ENCODE measurements at places on chromosomes 6 and 20.

DNA sequence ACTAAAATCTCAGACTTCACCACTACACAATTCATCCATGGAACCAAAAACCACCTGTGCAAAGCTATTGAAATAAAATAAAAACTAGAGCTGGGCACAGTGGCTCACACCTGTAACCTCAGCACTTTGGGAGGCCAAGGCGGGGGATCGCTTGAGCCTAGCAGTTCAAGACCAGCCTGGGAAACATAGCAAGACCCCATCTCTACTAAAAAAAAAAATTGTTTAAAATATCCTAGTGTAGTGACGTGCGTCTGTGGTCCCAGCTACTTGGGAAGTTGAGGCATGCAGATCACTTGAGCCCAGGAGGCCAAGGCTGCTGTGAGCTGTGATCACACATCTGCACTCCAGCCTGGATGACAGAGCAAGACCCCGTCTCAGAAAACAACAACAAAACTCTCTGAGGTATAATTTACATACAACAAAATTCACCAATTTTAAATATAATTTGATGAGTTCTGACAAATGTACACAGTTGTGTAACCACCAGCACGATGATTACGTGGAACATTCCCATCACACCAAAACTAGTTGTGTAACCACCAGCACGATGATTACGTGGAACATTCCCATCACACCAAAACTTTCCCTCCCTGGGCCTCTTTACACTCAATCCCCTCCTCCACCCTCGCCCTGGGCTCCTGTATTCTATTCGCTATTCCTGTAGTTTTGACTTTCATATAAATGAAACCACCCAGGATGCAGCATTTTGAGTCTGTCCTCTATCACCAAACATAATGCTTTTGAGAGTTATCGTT, 107.5 kb downstream of the TAF4 start:
- DNase-seq = no peak

- no peak for DNase-seq
Measured at GRCh38 chr6:155791186-155791585, 335.5 kb upstream of the NOX3 start.

DNA sequence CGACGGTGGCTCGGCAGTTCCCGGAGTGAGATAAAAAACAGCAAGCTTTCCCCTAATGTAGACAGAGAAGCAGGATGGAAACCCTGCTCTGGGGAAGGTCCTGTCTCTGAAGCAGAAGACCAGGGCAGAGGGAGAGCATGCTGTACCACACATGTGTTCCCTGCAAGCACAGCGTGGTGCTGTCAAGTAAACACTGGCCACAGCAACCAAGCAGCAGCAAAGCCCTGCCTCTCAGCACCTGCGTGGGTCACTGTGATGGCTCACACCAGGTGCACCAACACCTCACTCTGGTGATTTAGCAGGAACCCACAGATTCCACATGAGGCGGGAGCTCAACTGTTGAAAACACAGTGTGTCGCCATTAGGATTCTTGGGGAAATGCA, 65.2 kb upstream of the TXNDC5 start:
- DNase-seq = no peak

GRCh38 chr6:4210629-4211419, 75.4 kb upstream of the ECI2 start:
- DNase-seq = peak; percentile 76

DNA sequence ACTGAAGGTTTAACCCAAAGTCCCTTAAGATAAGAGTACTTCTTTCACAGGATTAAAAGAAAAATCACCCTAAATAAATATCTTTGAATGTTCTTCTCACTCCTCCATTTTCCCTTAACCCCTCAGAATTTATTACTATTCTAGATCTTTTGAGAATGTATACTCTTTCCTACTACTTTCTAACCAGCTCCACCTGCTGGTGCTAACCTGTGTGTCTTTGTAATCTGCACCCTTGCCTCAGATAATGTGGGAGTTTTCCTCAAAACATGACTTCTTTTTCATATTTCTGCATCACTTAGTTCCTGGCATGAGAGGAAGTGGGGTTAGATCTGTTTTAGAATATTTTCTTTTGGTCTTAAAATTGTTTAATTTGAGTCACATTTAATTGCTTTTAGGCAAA, 394.2 kb downstream of the BMP2 start:
- peak; percentile 43 for DNase-seq

GRCh38 chr20:8602389-8603116, 466.3 kb upstream of the PLCB4 start:
- DNase-seq = peak; percentile 27

- no peak for DNase-seq
Measured at GRCh38 chr20:33263784-33264183, 19.2 kb upstream of the BPIFB1 start.

DNA sequence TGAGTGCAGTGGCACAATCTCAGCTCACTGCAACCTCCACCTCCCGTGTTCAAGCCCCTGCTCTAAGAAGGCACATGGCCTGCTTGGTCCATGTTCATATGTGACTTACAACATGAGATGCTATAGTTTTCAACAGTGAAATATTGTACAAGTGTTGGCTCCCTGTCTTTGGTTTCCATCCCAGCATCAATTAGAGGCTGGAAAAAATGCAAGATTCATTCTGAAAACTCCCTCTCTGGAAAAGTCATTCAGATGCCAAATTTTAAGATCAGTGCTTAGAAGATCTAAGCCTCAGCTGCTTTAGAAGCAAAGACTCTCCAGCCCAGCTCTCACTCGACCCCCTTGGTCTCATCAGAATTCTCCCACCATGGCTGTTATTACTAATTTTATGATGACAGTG, 398.9 kb downstream of the KIF16B start:
- DNase-seq = no peak

DNA sequence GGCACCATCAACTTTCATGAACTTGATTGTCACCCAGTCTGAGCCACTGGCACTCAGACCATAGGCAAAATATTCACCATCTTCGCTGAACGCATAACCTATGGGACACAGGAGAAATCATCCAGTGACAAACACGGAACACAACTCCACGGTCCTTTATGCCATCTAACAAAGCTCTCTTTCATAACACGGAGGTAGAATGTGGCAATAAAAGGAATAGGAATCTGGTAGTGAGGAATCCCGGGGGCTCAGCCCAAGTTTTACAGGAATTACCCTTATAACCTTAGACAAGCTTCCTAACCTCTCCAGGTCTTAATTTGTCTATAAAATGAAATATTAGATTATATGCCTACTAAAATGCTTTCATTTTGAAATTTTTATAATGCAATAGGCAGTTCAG, 29.4 kb downstream of the PREP start:
- no peak for DNase-seq

GRCh38 chr6:106122306-106122918, 36.3 kb downstream of the PRDM1 start:
- DNase-seq = no peak

DNA sequence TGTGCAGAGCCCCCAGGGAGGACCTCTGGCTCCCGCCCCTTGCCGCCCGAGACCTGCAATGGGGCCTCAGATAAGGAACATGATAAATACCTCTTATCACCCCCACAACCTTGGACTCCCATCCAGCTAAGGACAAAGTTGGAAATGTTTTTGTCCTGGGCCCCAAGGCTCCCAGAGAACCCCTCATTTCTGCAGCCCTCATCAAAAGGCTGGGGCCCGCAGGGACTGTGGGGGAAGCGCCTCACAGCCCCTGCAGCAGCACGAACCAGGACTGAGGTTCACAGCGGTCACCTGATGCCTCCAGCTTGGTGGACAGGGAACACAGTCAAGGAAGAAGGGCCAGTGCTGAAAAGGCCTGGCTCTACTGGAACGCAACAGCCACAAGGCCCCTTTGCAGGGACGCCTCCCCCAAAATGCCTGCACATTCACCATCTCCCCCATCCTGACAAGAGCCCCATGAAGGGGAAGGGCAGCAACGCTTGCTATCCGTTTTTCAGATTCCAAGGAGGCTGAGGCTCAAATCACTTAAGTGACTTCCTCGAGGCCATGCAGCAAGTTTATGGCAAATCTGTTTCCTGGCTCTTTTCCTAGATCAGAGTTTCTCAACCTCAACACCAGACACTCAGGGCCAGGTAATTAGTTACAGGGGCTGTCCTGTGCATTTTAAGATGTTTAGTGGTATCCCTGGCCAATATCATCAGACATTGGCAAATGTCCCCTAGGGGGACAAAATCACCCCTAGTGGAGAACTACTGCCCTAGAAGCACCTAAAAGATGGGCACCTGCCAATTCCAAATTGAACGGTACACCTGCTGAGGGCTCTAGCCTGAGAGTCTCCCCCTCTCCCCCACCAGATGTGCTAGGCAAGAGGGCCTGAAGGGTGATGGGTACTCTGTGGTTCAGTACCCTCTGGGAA, 10.6 kb downstream of the TFEB start:
- no peak for DNase-seq

DNA sequence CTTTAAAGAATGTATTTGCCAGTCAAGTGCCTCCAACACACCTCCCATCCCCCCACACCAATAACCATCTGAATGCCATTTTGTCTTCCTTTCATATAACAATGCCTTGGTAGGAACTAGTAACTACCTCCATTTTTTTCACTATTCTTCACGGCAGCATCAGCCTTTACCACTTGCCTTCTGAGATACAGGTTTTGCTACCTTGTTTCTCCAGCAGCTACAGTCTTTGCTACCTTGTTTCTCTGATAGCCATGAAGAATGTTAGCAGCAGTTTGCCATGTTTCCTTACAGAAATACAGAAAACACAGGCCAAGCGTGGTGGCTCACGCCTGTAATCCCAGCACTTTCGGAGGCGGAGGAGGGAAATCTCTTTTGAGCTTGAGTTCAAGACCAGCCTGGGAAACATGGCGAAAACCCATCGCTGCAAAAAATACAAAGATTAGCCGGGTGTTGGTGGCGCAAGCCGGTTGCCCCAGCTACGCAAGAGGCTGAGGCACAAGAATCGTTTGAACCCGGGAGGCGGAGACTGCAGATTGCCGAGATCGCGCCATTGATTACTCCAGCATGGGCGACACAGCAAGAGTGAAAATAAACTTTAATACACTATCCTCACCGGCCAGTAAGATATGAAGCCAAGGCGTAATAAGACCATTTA, 100.9 kb downstream of the HFE start:
- DNase-seq = no peak

- DNase-seq = peak; percentile 76
Measured at GRCh38 chr6:159941286-159942113, 27.4 kb upstream of the IGF2R start.

DNA sequence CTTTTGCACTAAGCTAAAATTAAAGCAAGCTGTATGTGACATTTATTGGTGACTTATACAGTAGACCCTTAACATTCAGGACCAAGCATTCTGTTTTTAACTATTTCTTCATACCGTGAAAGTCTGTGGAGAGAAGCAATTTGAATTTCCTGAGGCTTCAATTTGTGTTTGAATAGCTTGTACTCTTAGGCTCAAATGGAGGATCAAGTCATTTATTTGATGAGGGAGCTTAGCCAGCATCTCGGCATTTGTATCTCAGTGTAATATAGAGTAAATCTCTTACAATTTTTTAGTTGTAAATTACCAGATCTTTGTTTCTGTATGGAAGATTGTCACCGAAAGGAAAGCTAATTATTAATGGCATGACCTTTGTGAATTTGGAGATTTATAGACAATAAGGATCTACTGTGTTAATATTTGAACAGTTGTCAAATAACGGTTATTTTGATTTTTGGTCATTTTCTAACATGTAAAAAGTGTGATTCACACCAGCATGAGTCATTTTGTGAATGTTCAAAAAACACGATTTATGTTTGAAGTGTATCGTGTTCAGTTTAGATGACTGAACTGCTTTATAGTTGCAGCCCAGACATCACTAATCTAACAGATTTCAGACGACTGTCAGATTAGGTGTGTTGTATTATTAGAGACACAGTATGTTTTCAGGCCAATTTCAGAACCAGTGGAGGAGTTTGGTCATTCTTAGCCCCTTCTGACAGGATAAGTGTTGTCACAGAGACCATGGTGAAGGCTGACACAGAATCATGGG, 332.9 kb downstream of the CDKAL1 start:
- DNase-seq = peak; percentile 55

DNA sequence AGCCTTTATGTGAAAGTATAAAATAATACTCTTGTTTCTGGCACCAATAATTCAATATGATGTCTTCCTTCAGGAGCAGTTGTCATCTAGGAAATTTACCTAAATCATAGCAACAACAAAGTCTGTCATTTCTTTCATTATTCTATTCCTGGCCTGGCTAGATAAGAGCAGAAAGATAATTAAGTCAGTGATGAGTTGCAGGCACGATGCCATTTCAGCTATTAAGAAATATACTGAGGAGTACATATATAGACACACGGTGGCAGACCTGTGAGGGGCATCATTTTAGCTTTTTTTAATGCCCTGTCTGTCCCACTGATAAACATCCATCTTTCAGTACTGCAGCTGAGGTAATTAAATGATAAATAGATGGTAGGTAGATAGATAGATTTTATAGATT, 756.1 kb upstream of the EPHA7 start:
- no peak for DNase-seq

Measured in iris pigment epithelial cell (primary cell).